ENCODE measurements at places on chromosomes 6 and 20.

DNA sequence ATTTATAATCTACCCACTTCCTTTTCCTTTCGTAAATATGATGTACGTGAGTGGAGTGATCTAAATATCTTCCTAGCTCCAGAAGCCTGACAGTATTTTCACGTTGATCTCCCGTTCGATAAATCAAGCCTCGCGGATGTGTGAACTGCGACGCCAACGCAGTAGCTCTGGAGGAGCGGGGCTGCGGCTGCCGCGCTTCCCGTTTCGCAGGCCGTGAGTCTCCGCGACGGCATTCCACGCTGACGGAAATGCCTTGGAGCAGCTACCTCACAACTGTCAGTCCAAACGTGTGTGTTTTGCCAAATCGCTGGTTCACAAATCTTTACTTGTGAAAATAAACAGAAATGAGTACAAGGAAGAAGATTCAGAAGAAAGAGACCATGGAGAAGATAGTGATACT, 41.2 kb downstream of the BTBD3 start:
- ATAC-seq, result no peak

DNA sequence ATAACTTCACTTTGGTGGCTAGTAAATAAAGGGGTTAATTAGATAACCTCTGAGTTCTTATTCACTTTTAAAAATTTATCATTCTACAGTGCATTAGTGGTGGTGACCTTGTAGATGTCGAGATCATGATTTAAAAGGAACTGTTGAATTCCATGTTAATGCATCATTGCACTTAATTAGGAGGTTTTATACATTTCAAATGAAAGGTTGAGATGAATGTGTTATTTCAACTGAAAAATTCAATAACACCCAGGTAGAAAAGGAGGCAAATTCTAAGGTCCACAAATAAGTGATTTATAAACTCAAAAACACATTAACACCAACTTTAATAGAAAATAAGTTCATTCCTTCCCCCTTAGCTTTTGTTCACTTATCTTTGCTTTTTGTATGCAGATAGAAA, 58.3 kb upstream of the TMEM170B start:
- no peak for ATAC-seq

GRCh38 chr6:138004430-138005287, 102.6 kb downstream of the PERP start:
- no peak for ATAC-seq

- no peak for ATAC-seq
Measured at GRCh38 chr6:43990275-43990626, 137.0 kb downstream of the MRPL14 start.

- ATAC-seq, result no peak
Measured at GRCh38 chr20:62570403-62570802, 71.9 kb upstream of the SLCO4A1 start.
